ENCODE measurements at places on chromosomes 7 and 10.
A peak's percentile ranks its signal among the peaks of the same experiment; 100 is the strongest.

DNA sequence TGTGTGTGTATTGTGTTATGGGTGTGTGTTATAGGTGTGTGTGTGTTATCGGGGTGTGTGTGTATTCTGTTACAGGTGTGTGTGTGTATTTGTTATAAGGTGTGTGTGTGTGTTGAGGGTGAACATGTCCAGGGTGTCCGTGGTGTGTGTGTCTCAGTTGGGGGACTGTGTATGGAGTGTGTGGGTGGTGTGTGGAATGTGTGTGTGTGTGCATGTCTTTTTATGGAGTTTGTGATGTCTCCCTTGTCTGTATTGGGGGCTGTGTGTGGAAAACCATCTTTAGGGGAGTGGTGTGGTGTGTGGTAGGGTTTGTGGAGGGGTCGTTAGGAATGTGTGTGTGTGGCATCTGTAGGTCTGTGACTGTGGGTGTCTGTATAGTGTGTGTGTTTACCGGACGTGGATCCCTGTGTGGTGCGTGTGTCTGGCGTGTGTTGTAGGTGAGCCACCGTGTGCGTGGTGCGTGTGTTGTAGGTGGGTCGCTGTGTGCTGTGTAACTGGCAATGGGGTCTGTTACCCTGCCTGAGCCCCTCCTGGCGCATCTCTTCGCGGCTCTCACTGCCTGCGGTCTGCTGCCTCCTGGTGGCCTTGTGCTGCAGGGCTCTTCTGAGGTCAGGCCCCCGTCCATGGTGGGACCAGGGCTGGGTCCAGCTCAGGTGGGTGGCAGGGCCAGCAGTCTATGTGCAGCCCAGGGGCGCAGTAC, 61.7 kb downstream of the PALD1 start:
- DNase-seq, result peak; percentile 37

DNA sequence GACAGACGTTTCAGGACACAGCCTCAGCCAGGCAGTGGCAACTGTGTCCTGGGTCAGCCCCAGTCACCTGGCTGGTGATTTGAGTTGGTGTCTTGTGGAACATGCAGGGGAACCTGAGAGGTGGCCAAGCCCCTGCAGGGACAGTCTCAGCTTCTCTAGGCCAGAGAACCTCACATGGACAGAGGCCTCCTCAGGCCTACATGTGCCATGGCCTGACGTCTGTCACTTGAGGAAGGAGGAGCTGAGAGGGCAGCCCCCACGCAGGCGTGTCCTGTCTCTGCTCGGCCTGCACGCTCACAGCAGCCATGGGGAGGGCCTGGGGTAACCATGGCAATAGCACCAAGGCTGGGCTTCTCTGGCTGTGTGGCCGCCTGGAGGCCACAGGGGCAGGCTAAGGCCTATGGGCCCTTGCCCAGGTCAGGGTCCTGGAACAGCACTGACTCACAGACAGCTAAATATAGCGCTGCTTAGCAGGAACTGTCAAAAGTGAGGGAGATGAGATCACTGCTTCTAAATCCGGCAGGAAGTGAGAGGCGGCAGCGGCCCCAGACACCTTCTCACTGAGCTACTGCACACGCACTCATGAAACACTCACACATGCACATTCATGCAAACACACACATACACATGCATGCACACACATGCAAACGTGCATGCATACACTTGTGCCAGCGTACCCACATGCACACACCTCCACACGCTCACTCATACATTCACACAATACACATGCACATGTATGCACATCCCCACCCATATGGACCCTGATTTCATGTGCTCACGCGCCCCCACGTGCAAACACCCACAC, 57.0 kb downstream of the YKT6 start:
- peak; percentile 66 for DNase-seq

DNA sequence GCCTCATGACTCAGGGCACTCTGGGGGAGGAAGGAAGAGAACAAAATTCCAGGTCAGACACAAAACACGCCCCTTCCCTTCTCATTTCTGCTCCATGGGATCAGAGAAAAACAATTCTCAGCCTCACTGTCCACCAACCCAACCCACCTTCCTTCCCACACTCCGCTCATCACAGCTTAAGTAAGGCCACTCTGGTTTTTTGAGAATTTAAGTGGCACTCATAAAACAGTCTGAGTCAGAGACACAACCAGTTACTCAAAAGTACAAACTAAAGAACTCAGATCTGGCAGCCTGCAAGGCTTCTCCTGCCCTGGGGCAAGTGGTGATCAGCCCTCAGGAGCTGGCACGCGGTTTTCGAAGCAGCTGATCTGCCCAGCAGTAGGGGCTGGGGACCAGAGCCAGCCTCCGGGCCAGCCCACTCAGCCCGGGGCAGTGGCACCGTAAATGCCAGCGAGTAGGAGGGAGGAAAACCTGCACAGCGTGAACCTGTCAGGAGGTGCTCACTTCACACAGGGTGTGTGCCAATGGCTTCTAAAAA, 39.1 kb upstream of the ABLIM1 start:
- no peak for DNase-seq

- DNase-seq, result no peak
These were observed 644.4 kb downstream of the KCNMA1 start for GRCh38 chr10:76993213-76993612.

DNA sequence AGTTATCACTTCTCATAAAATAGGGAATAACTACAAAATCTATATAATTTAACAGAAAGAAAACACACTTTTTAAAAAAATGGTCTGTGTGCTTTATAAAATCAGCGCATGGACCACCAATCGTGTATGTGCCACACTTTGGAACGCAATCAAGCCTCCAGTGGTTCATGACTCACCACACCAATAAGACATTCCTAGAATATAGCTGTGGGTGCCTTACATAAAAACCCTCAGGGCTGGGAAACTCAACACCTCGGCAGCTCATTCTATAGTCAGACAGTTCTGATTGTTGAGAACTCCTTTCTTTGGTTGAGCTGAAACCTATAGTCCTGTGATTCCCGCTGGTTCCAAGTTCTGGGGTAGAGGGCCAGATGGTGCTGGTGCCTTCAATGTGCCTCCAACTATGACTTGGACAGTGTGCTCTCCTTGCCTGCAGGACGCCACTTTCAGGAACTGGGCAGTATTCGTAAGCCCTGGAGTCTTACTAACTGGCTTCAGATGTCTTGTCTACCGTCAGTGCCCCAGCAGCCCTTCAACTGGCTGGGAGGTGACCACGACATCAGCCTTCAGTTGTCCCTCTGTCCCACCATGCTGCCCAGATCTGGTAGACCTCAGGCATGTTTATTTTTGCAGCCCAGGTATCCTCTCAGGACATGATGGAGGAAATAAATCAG, 135.7 kb upstream of the GDF10 start:
- peak; percentile 1 for DNase-seq

DNA sequence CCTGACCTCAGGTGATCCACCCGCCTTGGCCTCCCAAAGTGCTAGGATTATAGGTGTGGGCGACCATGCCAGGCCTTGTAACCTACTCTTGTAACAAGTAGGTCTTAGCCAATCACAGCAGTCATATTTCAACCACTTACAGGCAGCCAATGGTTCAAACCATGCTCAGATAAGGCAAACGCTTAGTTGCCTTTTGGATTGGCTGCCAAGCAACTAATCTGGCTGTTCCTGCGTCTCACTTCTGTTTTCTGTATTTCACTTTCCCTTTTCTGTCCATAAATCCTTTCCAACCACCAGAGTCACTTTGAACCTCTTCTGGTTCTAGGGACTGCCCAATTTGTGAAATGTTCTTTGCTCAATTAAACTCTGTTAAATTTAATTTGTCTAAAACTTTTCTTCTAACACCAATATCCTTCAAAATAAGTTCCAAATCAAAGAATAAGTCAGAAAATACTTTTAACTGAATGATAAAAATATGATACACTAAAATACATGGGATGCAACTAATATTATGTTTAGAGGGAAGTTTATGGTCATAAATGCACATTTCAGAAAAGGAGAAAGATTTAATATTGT, 19.1 kb upstream of the PRF1 start:
- no peak for DNase-seq

DNA sequence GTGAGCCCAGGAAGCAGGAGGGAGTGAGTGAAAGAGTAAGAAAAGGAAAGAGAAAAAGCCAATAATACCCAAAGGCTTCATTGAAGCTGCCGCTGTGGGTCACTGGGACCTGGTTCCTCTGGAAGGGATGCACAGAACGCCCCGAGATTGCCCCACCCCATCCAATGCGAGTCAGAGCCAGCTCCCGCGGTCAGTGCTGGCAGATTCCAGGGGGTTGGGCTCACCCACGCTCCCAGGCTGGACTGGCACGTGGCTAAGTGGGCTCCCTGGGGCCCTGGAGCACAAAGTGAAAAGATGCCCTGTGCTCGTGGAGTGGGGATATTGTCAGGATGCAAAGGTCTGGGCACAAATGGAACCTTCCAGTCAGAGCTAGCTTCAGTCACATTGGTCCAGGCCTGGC, 117.0 kb downstream of the OAT start:
- DNase-seq, result no peak

DNA sequence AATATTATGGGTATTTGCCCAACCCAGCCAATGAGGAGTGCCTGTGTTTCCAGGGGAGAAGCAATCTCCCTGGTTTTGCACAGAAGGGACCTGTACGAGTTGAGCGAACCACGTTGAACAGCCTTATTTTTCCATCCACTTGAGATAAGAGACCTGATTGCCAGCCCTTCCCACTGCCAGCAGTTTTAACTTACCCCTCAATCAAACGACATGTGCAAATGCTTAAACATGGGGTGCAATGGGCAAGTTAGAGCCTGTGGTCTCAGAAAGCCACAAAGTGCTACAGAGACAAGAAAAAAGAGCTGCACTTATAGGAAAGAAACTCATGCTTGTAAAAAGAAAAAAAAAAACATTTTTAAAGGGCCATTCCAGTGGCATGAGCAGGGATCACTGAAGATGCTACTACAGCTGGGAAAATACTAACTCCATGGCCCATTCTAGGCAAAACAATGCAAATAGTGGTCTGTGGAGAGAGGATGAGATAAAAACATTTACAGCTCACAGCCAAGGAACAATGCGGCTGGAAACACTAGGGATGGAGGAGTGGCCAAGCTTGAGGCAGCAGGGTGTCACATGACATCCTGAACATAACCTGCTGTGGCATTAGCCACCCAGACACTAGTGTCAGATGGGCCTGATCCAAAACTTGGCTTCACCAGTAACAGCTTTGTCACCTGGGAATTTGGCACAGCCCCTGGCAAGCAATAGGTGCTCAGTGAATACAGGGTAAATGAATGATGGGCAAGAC, 162.8 kb downstream of the ELMO1 start:
- DNase-seq, result no peak

DNA sequence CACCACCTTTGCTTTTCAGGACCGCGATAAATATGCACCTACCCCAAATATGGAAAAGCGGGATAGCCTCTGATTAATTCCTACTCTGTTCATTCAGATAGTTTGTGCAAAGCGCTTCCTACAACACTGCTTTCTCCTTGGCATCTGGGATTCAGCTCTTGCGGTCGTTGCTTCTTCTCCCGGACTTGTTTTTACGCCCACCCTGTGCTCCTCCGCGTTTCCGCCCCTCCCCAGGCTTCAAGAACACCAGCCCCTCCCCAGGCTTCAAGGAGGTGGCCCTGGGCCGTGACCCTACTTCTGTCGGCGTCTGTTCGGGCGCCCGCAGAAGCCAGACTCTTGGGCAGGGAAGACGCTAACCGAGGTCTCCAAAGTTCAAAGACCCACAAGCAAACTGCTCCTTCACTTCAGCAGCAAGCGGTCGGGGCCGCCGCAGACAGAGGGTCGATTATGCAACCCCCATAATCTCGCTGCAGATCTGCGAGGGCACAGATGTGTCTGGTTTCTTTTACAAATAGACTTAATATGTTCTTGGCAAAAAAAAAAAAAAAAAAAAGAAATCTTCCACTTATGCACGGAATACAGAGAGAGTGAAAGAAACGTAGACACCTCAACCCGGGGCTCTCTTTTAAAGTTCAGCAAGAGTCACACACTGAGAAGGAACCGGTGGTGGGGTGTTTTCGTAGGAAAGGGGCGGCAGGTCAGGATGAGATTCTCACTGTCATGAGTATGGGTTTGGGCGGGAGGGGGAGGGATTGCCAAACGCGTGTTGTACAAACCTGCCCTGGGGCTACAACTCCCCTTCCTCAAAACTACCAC, 1.9 kb downstream of the DLX5 start:
- no peak for DNase-seq

- DNase-seq, result no peak
These were observed 447.4 kb upstream of the PFKP start for GRCh38 chr10:2619916-2620315.

DNA sequence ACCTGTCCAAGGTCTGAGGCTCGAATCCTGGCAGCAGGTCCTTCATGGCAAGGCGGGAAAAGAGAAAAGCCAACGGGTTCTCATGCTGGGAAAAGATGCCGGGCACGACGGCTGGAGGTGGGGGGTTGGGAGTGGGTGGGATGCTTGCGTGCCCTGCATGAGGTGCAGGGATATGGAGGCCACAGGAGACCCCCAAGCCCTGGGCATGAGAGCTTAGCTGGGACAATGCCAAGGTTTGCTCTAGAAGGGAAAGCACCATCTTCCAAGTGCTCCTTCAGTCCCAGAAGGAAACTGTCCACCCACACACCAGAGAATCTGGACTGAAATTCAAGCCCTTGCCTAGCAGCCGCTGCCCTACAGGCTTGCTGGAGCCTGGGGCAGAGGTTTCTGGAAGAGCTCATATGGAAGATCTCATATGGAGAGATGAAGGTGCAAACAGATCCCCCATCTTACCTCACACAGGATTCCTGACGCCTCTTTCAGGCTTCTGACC, 64.3 kb downstream of the ZRANB1 start:
- no peak for DNase-seq

DNA sequence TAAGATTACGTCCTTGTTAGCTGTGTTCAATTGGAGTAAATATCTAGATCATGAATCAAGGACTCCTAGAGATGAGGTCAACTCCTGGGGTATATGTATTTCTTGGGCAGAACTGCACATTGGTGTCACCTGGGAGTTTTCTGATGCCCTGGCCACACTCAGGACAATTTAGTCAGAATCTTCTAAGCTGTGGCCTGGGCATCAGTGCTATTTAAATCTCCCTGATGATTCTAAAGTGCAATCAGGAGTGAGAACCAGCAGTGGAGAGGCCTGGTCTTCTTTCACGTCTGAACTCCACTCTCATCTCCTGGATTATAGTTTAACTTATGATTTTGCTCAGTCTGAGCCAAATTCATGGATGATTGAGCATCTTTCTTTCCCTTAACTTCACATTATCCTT, 218.0 kb downstream of the BMPER start:
- DNase-seq, result no peak

- no peak for DNase-seq
These were observed 171.4 kb upstream of the NUPR2 start for GRCh38 chr7:56287429-56288138.

All from activated naive CD4-positive, alpha-beta T cell treated with anti-CD3 and anti-CD28 coated beads, Interleukin-2, amount 50 U/mL, for 72 hours (primary cell).